ENCODE measurements at places on chromosomes 3 and 15.

GRCh38 chr3:172931746-172932285, 181.3 kb downstream of the ECT2 start:
- DNase-seq = no peak

DNA sequence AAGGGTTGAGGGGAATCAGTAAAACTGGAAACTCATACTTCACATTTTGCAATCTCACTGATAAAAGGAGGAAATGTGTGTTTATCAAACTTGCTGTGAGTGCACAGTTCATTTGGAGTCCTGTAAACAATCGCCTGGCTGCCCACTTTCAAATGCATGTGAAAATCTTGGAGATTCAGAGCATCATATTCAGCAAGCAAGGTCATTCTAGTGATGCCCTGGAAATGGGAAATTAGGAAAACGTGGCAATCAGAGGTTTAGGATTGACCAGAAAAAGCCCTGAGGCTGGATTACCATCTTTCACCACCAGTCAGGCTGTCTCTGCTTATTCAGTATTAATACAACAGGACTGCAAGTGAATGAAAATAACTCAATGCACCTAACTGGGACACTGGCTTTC, 23.9 kb downstream of the DPH6 start:
- peak; percentile 55 for DNase-seq

GRCh38 chr15:68213991-68214837, 9.1 kb upstream of the CALML4 start:
- no peak for DNase-seq

GRCh38 chr3:59429198-59429597, 379.4 kb upstream of the CFAP20DC start:
- no peak for DNase-seq

- DNase-seq = no peak
These were observed 5.3 kb upstream of the TXNRD3 start for GRCh38 chr3:126659915-126660886.

- no peak for DNase-seq
These were observed 60.9 kb downstream of the SCN10A start for GRCh38 chr3:38755130-38755529.

Measured in cerebellar cortex (tissue), 1 donor.